Activated CD4-positive, alpha-beta T cell treated with anti-CD3 and anti-CD28 coated beads, Interleukin-2, amount 50 U/mL, for 16 hours (primary cell): ENCODE measurements at places on chromosomes 13 and 19.
A peak's percentile ranks its signal among the peaks of the same experiment; 100 is the strongest.

DNA sequence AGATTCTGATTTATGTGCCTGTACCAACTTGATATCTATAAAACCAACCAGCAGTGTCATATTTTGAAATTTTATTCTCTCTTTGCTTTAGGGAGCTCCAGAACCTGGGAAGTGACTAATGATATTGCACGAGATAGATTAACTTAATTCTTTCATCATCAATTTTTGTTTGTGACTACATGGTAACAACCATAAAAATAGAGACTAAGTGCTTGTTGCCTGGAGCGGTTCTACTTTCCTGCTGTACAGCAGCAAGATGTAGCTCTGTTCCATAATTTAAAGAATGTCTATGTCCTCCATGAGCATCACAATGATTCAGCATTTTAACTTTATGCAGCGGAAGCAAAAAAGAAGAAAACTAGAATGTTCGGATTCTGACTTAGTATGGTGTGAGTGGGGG, 275.6 kb downstream of the KLF5 start:
- no peak for DNase-seq

- DNase-seq, result no peak
Observed at GRCh38 chr13:52463526-52463925, 8.2 kb downstream of the CKAP2 start.

DNA sequence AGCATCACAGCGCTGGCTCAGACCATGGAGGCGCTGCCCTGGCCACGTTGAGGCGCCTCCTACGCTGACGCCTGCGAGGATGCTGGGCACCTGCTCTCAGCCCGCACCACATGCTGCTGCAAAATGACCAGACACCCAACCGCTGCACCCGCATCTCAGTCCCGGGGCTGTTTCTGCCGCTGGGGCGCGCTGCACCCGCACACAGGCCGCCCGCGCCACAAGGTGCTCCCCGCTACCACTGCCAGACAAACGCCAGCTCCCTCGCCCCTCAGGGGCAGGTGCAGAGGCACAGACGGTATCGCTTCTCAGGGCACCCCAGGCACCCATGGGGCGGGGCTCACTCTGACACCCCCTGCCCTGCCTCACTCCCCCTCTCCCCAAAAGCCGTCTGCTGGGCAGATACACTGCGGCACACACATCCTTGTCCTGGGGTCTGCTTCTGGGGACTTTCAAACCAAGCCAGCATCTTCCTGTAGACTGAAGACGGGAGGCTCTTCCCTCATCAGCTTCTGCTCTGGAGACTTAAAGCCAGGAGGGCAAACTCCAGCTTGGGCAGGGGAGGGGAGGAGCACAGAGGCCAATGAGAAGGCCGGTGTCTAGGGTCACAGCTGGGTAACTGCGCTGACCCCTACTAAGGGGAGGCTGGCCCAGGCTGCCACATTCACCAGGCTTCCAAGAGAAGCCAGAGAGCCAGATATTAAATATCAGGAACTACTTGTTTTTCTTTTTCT, 16.3 kb downstream of the CHERP start:
- no peak for DNase-seq

- no peak for DNase-seq
Observed at GRCh38 chr13:30824651-30825050, 81.4 kb upstream of the MEDAG start.

DNA sequence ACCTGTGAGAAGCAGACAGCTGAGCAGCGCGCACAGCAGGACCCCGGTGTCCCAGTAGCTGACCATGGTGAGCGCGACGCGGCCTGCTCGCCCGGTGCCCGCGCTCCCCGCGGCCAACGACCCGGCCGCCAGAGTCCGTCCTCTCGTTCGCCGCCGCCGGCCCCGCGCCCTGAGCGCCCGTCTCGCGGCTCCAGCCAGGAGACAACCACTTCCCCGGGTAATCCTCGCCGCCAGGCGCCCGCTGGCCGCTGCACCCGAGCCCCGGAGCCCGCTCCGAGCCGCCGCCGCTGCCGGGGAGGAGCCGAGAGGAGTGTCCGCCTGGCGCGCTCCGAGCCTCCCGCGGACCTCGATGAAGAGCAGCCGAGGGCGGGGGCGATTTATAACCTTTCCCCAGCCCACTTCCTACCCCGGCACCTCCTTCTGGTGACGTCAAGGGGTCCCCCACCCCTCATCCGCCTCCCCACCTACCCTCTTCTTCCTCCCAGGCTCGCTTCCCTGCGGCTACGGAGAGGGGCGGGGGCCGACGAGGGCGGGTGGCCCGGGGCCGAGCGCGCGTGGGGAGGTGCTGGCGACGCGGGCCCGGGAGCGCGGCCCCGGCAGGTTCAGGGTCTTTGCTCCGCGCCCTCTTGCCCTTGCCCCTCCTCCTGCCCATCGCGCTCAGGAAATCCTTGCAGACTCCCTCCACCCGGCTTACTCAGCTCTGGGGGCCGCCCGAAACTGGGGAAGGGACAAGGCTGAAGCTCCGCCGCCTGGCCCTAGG, at the start of gene FLT1:
Gene FLT1, minus strand, starts transcription at position 351 of the 760 bp plus-strand sequence. Its CDS starts 285 bp downstream, at position 66.
- peak; percentile 26 for DNase-seq

- DNase-seq, result no peak
Observed at GRCh38 chr13:96779691-96780090, 214.6 kb downstream of the OXGR1 start.

- no peak for DNase-seq
Observed at GRCh38 chr19:12984683-12985048, 10.6 kb upstream of the NFIX start.

- no peak for DNase-seq
Observed at GRCh38 chr19:13906521-13906904, 512 bp downstream of the CC2D1A start.

- DNase-seq, result peak; percentile 87
Observed at GRCh38 chr19:10602330-10603083, 15.4 kb upstream of the AP1M2 start.

GRCh38 chr19:32837531-32837930, 32.0 kb downstream of the SLC7A9 start:
- no peak for DNase-seq

GRCh38 chr13:103734837-103735236, 668.6 kb upstream of the SLC10A2 start:
- DNase-seq, result no peak

DNA sequence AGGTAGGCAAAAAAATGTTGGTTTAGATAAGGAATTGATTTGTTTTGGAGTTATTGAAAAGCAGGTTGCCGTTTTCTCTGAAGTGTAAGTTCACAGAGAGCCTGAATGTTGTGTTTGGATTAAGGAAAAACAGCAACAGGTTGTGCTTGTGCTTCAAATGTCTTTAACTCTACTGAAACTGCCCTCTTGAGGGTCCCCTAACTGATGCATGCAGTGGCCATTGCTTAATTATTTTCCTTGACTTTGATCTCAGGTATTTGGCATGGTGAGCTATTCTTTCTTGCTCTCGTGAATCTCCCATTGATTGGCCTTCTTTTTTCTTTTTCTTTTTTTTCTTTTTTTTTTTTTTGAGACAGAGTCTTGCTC, 3.2 kb downstream of the GARRE1 start:
- no peak for DNase-seq

DNA sequence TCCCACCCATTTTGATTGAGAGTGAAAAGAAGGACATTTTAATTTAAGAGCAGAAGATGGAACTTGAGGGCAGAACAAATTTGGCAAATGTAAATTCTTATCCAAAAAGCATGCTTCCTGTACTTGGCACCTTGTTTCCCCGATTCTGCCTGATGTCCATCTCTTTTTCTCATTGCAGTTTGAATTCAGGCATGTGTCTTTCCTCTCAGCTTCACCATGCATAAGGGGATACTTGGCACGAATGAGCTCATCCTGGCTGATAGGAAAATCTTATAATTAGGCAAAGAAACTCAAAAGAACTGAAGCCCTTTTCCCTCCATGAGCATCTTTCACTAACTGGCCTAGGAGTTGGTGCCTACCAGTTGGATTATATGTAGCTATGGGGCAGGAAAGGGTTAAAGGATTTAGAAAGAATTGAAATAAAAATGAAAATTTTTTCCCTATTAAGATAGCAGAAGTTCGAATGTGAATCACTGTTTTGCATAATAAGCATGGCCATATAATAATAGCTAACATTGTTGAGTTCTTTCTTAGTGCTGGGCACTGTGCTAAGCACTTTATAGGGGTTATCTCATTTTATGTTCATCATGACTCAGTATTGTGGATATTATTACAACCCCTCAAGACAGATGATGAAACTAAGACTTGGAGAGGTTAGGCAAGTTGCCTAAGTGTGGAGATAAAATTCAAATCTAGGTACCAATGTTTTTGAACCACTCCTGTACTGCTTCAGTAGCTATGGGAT, 386.6 kb downstream of the KCNRG start:
- DNase-seq, result no peak

DNA sequence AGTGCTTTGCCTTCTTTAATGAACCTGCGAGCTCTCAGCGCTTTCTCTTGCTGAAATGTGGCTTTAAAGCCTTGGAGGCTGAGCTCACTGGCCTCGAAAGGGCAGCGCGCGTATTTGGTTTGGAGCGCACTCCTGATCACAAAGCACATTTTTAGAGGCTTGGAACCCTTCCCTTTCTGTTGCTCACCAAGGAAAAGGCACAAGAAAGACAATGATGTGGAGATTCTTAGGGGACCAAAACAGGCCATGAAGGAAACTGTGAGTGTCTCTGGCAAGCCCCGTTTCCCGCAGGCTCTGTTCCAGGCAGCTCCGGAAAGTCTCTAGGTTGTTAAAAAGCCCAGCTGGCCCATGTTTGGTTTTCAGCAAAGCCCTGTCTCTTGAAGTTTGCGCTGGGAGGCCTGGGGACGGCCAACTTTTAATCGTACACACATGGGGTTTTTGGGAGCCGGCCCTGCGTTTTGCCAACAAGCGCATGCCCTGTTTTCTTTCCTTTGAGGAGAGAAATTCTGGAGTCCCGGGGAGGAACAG, 9.4 kb upstream of the SPC24 start:
- DNase-seq, result no peak

GRCh38 chr19:2055931-2056836, 5.1 kb upstream of the MKNK2 start:
- no peak for DNase-seq
